NCI-H1105 (cell line): ENCODE measurements at places on chromosomes 5 and 9.

DNA sequence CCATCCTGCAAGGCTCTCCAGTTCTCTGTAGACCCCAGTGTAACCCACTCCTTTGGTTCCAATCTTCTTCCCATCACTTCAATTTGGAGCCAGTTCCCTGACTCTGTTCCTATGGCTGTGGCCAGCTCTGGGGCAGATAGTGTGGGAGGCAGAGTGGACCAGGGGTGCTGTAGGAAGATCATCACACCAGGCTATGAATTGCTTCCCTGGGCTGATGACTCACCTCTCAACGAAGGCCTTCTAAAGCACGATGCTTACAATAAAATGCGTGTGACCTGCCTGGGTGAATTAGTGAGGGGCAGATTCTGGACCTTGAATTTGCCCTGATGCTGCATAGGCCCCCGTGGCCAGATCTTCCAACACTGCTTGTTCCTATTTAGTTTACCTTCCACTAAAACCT, 289.7 kb downstream of the FBXL7 start:
- DNase-seq, result no peak

DNA sequence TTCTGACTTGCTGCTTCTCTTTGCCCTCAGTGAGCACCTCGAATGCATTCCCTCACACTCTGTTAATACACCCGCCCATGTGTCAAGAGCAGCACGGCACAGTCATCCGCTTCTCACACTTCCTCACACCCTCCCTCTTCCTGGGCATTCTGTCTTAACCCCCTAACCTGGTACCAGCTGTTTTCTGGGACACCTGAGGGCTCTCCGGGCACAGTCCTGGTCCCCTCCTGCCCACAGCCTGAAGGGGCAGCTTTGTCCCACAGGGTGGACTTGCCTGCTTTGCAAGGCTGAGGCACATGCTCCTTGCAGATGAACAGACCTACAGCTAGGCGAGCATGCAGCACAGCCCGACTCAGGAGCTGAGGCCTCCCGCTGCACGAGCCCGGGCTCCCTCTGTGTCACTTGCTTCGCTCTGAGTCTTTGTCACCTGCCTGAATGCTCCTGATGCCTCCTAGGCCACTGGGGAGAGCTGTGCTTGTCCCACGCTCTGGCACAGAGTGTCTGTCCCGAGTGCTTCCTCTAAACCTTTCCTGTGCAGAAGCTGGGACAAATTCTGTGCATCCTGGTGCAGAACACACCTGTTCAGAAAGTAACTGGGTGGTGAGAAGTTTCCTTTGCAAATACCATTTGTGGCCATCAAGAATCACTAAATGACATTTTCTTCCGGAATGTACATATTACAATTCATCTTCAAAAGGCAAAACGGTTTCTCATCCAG, 47.8 kb downstream of the AHRR start:
- DNase-seq, result no peak

DNA sequence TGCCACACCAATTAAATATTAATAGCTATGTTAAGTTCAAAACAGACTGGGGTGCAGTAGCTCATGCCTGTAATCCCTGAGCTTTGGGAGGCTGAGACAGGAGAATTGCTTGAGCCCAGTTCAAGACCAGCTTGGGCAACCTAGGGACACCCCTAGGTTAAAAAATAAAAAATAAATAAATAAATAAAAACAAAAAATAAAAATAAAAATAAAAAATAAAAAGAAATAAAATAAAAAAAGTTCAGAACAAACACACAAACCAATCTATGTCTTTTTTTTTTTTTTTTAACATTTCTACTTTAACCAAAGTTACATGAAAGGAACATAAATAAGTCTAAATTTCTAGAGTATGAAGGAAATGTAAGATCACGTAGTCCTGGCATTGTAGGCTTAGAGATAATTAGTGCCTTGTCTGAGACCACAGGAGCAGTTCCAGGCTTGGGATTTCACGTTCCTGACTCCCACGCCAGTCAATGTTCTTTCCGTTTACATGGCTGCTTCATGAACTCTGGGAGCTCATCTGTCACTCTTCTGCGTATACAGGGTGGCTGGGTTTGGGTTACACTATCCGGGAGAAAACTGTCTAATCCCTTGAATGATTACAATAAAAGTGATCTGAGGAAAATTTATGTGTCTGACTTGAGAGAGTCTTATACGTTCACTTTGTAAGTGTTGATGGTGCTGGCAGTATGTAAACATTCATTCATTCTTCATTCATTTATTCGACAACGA, 85.2 kb downstream of the KIAA1958 start:
- no peak for DNase-seq

DNA sequence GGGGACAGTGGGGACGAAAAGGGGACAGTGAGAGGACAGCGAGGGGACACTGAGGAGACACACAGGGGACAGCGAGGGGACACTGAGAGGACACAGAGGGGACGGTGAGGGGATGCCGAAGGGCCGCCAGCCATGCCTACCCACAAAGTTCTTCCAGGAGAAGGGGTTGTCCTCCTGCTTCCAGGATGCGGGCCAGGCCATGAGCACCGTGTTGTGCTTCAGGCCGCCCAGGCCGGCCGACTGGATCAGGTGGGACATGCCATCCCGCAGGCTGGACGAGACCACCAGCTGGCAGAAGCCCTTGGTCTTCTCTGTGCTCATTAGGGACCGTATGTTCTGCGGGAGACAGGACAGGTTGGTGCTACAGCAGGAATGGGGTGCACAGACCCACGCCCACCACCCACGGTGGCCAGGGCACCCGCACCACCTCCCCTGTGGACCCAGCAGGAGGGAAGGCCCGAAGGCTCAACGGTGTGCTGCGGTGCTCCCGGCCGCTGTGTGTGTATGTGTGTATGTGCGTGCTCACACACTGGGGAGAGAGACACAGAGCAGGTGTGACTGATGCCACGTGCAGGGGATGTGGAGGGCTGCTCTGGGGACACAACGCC, 46.6 kb downstream of the SLC12A7 start:
- no peak for DNase-seq

- no peak for DNase-seq
These were observed 1.2 kb upstream of the GABRA1 start for GRCh38 chr5:161846746-161847145.

- no peak for DNase-seq
These were observed 15.1 kb upstream of the EPB41L4B start for GRCh38 chr9:109335929-109336328.

GRCh38 chr5:76458486-76458830, 55.4 kb downstream of the IQGAP2 start:
- no peak for DNase-seq

DNA sequence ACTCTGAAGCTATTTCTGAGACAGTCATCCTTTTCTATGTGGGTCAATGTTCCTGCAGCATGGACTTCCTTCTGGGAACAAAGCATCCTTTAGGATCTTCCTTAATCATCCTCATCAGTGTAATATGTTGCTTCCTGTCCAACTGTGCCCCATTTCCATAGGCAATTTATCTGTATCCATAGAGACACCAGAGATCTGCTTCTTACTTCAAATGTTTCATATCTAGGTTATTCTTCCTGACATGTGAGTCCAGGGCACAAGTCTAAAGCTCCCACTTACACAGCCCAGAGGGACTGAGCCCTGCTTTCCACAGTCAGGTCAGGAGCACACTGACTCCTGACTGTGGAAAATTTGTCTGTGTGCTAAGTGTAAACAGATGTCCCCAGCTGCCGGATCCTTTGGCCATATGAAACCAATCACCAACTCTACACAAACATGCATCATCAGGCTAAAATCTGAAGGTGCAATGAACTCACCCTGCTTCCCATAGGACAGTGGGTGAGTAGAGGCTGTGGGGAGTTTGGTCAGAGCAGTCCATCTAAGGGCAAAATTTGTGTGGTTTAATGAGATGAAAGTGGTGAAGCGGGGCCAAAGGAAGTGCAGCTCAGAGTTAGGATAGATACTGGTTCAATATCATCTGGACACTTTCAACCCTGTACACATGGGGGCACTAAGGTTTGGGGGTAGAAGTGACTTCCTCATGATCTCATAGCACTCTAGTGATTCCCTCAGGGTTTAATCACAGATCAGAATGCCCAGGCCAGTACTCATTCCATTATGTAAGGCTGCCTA, 85.2 kb upstream of the TNC start:
- DNase-seq, result no peak

DNA sequence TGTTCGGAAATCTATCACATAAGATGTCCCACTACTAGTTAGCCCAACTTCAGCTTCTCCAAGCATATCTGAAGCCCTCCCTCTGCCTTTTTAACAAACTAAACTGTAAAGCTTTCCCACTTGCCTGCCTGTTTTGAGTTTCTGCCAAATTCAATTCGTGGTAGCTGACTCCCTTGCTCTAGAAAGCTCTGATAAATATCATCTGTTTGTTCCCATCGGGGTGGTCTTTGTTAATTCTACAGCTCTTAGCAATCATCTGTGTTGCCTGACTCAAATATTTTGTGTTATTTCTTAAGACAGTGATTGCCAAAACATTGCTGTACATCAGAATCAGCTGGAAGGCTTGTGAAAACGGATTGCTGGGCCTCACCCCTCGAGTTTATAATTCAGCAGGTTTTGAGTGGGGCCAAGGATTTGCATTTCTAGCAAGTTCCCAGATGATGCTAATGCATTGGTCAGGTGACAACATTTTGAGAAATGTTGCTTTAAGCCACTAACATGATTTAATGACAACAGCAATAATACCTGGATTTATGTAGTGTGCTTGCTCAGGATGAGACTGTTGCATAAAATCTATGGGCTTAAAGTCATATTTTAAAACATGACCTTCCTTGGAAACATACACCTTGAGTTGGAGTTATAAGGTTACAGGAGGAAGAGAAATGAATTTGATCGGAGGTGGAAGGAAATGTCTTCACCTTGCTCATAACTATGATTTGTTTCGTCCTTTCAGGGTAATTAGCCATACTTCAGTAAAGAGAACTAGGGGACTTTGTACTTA, 631.9 kb downstream of the PSAT1 start:
- no peak for DNase-seq

DNA sequence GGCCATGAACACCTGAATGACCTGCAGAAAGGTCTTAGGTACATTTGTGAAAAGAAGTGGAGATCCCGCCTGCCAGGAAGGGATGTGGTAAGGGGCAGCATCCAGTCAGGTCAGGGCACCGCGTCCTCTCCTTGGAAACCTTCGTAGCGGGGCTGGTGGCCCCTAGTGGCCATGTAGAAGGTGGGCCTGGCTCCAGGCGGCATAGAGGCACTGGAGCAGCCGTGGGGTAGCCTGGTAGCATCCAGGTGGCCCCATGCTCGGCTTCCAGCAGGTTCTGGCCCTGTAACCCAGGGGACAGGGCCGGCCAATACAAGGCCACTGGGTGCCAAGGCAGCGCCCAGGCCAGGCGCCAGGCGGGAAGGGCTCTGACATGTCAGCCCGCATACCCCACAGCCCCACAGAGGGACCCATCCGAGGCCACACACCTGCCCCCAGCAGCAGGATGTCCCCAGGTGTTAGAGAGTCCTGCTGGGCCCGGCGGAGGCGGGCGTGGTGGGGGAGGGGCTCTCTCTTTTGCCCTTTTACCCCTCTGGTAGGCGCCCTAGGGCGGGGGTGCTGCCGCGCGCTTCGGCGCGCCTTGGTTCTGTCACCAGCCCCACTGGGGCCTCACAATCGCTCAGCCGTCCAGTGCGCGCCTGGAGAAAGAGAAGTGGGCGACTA, 58.3 kb upstream of the SPATA31E1 start:
- no peak for DNase-seq

- no peak for DNase-seq
These were observed 233.7 kb downstream of the GLIS3 start for GRCh38 chr9:4066120-4066519.

DNA sequence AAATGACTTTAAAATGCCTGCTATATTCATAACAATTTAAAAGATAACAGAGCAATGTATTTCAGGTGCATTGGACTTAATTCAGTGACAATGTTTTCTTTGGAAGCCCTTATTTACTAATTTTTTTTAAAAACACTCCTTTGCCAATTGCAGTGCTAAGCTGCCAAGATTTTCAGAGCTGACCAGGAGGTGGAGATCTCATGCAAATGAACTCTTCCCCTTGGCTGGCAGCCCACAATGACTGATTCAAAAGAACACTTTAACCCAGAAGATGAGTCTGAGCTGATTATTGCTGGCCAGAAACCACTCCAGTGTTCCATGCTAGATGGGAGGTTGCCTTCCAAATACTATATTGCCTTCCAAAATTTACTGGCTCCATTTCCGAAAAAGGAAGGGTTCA, 128.3 kb upstream of the CCNH start:
- peak; percentile 57 for DNase-seq

DNA sequence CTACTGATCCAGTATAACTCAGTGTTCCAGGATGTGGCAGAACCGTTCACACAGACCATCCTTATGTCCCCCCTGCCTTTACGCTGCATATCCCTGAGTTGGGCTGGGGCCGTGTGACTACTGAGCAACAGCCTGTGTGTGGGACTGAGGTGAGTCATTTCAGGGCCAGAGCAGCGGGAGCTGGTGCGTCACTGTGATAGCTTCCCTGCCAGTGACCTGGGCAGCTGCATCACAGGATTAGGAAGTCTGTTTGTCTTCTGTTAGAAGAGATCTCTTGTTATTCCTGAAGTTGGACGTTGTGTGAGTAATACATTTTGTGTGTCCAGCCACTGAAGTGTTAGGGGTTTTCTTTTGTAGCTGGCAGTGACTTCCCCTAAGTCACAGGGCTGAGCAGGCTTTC, 35.6 kb downstream of the TPPP start:
- no peak for DNase-seq

GRCh38 chr5:76870046-76870445, 20.2 kb downstream of the S100Z start:
- no peak for DNase-seq

DNA sequence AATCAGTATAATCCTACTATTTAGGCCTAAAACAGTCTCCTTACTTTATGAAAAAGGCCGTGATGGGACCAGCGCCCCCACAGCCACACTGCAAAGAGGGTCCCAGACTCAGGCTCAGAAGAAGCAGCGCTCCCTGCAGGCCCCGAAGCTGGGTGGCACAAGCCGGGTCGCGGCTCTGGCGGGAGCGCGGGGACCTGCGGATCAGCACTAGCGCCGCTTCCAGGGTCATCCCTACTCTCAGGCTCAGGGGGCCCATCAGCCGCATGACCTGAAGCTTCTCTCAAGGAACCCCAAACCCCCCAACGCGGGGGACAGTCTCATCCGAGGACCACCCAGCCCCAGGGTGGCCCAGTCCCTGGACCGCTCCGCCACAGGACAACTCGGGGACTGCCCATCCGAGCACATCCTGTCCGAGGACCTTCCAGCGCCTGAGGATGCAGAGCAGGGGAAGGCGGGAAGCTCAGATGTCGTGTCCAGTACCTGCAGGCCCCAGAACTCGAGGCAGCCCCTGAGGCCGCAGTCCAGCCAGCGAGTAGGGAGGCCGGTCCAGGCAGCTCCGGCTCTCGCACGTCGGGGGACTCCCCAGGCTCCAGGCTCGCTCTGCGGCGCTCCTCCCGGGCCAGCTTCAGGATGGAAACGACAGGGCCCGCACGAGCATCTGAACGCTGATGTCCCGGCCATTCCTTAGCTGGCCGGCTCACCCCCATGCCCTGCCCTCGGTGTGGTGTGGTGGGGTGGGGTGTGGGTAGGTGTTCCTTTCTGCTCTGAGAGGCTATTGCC, 32.4 kb upstream of the CDK20 start:
- DNase-seq, result no peak

DNA sequence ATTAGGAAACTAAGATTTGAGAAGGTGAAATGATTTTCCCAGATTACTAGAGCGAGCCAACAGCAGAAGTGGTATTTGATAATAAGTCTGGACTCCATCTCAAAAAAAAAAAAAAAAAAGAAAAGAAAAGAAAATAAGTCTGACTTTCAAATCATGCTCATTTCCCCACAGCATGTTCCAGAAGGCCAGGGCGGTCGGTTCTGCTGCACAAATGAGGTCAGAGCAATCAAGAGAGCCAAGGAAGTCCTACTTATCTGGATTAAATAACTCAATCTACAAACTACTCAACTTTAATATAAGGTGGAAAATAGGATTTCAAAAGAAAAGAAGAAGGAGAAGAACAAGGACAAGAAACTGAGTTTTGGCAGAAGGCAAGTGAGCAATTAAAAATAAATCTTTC, 130.4 kb upstream of the RASA1 start:
- DNase-seq, result no peak
